ENCODE measurements at places on chromosomes 4 and X. TPM values are rescaled to one million over a fixed set of nuclear protein-coding genes. Genes with fewer than 3 reads are reported as not detected.

GRCh38 chr4:30950737-30951136 is 230.6 kb downstream of the PCDH7 start:
- no peak for DNase-seq

NEK1 gene
- 19.9 TPM for total RNA-seq

TBC1D9 gene
- 16.9 TPM for total RNA-seq

GRCh38 chr4:30770049-30770549 is 49.9 kb downstream of the PCDH7 start:
- DNase-seq: no peak

DNA sequence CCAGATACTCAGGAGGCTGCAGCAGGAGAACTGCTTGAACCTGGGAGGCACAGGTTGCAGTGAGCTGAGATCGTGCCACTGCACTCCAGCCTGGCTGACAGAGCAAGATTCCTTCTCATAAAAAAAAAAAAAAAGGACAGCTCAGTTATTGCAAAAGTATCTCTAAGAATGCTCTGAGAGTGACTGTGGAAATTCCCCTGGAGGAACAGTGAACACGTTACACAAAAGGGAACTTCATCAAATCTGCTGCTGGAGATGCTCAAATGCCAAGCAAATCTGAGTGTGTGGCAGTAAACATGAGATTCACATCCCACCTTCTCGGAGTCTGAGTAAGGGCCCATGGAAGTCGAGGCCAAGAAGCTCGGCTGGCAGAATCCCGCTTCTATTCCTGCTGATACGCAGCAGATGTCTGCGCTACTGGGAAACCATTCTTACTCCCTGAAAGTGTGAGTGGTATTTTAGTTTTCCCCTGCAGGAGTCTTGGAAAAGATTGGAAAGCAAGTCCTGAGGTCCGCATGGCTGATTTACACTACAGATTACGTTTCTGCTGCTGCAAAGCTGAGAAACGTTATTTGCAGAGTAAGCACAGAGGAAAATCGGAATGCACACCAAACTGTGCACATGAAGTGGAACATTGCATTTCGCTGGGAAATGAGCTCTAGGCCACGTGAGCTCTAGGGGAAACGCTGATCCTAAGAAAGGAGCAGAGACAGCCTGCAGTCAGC is 162.9 kb downstream of the NSUN7 start:
- DNase-seq: no peak

DNA sequence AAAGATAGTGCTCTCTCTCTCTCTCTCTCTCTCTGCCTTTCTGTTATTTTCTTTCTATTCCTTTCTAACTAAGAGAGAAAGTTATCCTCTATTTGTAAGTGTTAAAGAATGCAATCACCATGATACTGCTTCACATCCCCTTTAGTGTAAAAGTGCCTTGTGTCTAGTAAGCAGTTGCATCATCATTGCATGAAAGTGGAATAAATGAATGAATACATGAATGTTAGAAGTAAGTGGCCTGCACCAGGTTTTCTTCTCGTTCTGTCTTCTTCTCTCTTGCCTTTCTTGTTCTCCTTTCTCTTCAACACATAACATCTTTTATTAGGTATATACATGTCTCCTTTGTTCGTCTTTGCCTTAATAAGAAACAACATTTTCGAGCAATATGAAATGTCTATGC is 35.2 kb downstream of the TRIM2 start:
- DNase-seq: no peak

DNA sequence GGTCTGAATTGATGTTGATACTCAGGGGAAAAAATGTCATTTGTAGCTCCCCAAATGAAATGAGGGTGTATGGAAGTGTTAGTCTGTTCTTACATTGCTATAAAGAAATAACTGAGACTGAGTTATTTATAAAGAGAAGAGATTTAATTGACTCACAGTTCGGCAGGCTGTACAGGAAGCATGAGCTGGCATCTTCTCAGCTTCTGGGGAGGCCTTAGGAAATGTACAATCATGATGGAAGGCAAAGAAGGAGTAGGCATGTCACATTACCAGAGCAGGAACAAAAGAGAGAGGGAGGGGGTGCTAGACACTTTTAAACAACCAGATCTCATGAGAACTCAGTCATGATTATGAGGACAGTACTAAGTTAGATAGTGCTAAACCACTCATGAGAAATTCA is 1199.9 kb upstream of the DIAPH2 start:
- DNase-seq: no peak

DNA sequence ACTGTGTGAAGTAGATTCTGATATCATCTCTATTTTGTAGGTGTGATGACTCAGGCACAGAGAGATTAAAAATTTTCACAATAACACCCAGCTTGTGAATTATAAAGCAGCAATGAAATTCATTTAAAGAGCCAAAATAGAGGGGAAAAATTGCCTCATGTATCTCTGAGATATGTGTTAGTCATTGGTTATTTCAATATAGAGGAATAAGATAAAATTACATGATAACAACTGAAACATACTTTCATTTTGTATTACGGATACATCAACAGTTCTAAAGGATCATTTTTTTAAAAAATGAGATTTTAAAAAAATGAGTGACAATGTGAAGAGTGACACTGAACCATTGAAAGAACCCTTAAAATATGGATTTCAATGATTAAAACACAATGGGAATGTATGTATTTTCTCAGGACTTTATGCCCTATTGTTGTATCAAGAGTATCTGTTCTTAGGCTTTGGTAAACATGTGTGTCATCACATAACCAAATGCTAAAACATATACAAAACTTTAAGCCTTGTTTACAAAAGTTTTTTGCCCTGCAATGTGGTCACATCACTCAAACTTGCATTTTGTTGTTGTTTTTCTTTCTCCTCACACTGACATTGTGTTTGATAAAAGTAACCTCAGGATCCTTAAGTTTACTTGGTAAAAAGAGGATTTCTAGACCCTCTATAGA is 221.3 kb downstream of the ANTXR2 start:
- no peak for DNase-seq

GRCh38 chr4:87030755-87031441 is 96.1 kb downstream of the AFF1 start:
- DNase-seq: no peak

DNA sequence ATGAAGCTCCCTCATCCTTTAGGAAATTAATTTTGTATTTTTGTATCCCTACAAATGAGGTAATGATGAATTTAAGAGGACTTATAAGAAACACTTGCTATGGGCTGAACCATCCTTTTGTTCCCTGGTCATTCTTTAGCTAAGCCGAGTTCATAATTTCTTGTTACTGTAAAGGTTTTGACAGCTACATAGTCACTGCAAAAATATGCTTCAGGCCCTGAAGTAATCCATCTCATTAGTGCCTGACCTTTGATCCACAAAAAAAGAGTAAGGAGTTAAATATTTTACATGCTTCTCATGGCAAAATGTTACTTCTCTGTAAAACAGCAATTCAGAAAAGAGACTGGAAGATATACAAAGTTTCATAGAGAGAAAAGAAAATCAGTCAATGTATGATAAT is 290.6 kb upstream of the SLIT2 start:
- no peak for DNase-seq

GRCh38 chr4:48623182-48623780 is 133.2 kb downstream of the ZAR1 start:
- DNase-seq: no peak

- DNase-seq: no peak
Observed at GRCh38 chr4:10582059-10582686, 102.4 kb downstream of the CLNK start.

DNA sequence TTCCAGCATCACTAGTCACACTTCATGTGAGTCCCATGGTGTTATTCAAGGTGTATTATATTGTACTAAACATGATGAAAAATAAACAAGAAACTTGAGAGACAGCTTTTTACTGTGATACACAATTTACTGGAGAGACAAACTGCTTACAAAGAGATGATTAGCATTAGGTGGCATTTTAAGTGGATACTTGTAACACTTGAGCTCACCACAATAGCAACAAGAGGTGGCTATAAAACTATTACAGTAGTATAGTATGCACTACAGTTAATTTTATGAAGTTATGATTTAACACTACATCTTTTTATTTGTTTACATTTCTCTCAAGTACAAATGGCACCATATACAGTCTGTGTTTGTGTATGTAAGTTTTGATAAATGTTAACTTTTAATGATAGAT is 246.6 kb downstream of the PARM1 start:
- DNase-seq: no peak

DNA sequence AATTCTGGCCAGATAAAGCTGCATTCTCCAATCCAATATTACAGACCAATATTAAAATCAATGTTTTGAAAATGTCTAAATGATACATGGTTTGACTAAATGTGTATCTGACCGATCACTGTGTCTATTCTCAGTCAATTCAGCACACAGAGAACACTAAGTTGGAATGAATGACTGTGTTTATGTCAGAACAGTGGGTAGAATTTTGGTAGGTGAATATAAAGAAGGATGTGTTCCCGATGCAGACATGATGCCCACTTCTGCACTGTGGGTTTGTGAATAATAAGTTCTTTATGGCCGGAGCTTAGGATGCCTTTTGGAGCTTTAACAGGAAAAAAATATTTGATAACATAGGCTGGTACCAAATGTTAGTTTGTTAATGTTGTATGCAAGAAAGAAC is 113.2 kb upstream of the GIMD1 start:
- no peak for DNase-seq

GRCh38 chr4:184163813-184164212 is 53.9 kb downstream of the ENPP6 start:
- no peak for DNase-seq

TRMT2B gene
- 12.9 TPM for total RNA-seq

DNA sequence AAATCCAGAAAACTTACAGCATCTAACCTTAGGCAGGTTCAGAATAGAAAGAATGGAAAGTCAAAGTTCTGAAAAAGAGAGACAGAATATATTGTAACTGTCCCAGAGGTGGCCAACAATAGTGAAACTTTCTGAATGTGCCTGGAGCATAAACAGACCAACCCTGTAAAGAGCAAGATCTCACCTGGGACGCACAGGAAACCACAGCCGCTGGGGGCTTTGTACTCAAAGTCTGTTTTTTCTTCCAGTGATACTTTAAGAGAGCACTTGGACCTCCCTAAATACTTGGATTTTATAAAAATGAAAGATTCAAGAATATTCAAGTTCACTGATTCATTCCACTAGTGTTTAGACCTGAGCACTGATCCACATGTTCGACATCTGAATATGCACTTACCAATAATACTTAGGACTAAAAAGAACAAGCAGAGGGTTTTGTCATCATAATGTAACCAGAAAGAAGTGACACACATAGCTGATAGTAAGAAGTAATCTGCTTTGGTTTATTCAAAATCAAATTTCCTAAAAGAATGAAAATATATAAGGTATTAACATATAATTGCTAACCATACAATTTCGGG is 35.3 kb downstream of the ARAP2 start:
- DNase-seq: no peak

- DNase-seq: no peak
Observed at GRCh38 chrX:39904816-39905537, 192.8 kb downstream of the BCOR start.

TRIML2 gene
- not detected for total RNA-seq

DNA sequence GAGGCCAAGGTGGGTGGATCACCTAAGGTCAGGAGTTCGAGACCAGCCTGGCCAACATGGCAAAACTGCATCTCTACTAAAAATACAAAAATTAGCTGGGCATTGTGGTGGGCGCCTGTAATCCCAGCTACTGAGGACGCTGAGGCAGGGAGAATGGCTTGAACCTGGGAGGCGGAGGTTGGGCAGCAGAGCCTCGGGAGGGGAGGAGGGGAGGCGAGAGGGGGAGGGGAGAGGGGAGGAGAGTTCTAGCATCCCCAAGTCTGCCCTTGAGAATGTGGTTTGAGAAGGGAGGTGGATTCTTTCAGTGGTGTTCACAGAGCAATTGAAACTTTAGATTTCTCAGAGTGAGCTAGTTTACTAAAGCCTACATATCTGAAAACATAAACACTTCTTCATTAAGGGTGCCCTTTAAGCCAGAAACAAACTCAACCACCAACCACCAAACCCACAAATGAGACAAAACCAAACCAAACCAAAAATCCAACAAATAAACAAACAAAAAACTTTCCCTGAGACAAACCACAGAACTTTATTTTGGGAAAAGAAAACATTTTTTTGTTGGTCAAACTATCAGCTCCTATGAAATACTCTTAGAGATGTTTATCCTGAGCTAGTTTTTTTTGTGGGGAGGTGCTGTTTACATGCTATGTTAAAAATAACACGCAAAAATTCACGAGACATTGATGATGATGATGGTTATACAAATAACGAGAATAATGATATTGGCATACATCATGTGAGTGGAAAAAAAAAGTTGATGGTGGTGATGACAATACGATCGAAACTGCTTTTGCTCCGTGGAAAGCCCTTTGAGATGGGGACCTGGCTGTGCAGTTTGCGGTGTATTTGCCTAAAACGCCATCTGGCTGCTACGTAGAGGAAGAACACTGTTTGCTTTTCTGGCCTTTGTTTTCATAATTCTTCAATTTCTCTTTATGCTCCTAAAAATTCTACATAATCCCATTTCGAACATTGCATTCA is 98.2 kb upstream of the PRKX start:
- DNase-seq: no peak

GRCh38 chrX:83759872-83760271 is 101.1 kb upstream of the CYLC1 start:
- DNase-seq: no peak

- no peak for DNase-seq
Observed at GRCh38 chr4:57231781-57232180, 121.6 kb upstream of the IGFBP7 start.

MAGEB1 gene
- total RNA-seq: not detected

AWAT2 gene
- total RNA-seq: not detected

DNA sequence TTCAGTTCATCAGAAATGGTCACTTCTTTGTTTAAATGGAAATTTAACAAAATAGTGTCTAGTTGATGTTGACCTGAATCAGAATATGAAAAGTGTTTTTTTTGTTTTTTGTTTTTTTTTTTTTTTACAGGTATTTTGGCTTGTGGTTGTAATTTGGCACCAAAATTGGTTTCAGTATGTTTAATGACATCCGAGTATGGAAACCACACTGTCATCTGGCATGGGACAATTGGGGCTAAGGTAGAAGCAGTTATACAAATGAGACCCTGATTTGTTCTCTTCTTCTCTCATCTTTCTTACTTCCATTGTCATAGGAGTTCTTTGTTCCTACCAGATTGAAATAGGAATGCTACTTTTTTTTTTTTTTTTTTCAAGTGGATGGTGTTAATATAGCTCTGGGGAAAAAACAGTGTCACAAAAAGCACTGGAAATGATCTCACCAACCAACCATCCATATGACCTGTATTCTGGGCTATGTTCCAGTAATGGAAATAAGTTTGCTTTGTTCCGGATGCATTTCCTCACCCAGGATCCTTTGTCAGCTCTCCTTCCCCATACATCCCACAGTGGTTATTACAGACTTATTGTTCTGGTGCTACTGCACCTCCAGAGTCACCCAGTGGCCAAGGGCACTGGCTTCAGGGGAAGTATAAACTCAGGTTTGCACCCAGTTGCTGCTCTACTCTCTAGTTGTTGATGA is 95.8 kb downstream of the ATXN3L start:
- no peak for DNase-seq

- no peak for DNase-seq
Observed at GRCh38 chr4:35506161-35506560, 738.2 kb downstream of the ARAP2 start.

DNA sequence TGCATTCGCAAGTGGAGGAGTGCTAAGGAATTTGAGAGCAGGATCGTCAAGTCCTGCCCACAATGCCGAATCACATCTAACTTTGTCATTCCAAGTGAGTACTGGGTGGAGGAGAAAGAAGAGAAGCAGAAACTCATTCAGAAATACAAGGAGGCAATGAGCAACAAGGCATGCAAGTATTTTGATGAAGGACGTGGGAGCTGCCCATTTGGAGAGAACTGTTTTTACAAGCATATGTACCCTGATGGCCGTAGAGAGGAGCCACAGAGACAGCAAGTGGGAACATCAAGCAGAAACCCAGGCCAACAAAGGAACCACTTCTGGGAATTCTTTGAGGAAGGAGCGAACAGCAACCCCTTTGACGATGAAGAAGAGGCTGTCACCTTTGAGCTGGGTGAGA is 100.2 kb upstream of the MED14 start:
- DNase-seq: no peak

HS6ST2 gene
- 0.32 TPM for total RNA-seq

All from posterior vena cava (tissue), 2 donors.